ENCODE measurements at places on chromosomes 7 and 10. TPM values are rescaled to one million over a fixed set of nuclear protein-coding genes. Genes with fewer than 3 reads are reported as not detected.

Gene BEND7
- not detected for total RNA-seq

Gene PLA2G12B
- total RNA-seq = not detected

Gene IGFBP3
- total RNA-seq = 0.25 TPM

Gene TBXAS1
- 1.5 TPM for total RNA-seq

Gene CTAGE8
- 0.25 TPM for total RNA-seq

Gene CPEB3
- 2.2 TPM for total RNA-seq

Gene PRRT4
- 0.69 TPM for total RNA-seq

Gene PNLIP
- total RNA-seq = not detected

Gene TMEM236
- total RNA-seq = 0.16 TPM

Gene C10orf88
- 9.1 TPM for total RNA-seq

Gene ANKRD22
- not detected for total RNA-seq

Gene LRRD1
- total RNA-seq = not detected

Gene MYL10
- total RNA-seq = not detected

Gene HERPUD2
- total RNA-seq = 24.9 TPM

Gene HOGA1
- total RNA-seq = not detected

Gene NEUROD6
- total RNA-seq = not detected

Gene TWIST1
- total RNA-seq = not detected

Gene OR2A1
- not detected for total RNA-seq

Gene INHBA
- not detected for total RNA-seq

Gene PAPOLB
- total RNA-seq = not detected

Gene HOXA4
- total RNA-seq = 0.25 TPM

Gene HABP2
- not detected for total RNA-seq

Gene PRLHR
- not detected for total RNA-seq

Gene MKX
- total RNA-seq = 0.81 TPM

Gene RELN
- not detected for total RNA-seq

Gene KAZALD1
- 0.72 TPM for total RNA-seq

Gene TBC1D12
- total RNA-seq = 0.20 TPM

Gene HTR7
- not detected for total RNA-seq

Gene UCMA
- total RNA-seq = not detected

Gene COL17A1
- not detected for total RNA-seq

Gene ABCC2
- 1.0 TPM for total RNA-seq

Gene EIF3A
- total RNA-seq = 127 TPM

Gene ST8SIA6
- not detected for total RNA-seq

Gene LHPP
- 11.1 TPM for total RNA-seq

All from activated CD8-positive, alpha-beta T cell treated with anti-CD3 and anti-CD28 coated beads for 36 hours (primary cell).